Activated CD8-positive, alpha-beta T cell treated with anti-CD3 and anti-CD28 coated beads for 36 hours (primary cell): ENCODE measurements at places on chromosomes 2 and 18.

- H3K36me3 ChIP-seq = peaks cover 17% of the 10 kb centered on the region
- H3K4me3 ChIP-seq = no peak overlapping the region
- H3K27me3 ChIP-seq = no peaks in the 10 kb centered on the region
- no peak for DNase-seq
- H3K4me1 ChIP-seq = no peaks in the 10 kb centered on the region
- H3K27ac ChIP-seq = no peak overlapping the region
These were observed 102.3 kb upstream of the ALPP start for GRCh38 chr2:232276084-232276732.

DNA sequence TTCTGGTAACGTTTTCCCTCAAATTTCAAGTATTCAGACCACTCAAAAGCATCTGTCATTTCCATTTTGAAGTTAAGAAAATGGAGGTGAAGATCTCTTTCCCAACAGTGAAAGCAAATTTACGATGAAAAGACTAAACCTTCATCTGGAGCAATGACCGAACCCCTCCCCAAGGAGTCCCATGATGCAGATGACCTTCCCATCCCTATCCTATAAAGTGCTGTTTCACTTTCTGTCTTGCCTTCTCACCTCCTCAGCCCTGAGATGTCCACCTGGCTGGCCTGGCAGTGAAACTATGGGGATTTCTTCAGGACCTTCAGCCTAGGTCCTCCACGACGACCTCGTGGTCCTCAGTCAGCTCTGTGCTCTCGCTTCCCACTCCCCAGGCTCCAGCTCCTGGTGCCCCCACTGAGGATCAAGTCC is 925 bp upstream of the NPC1 start:
- peaks cover 29% of the 10 kb centered on the region for H3K4me1 ChIP-seq
- peaks cover 8% of the 10 kb centered on the region for H3K36me3 ChIP-seq
- no peaks in the 10 kb centered on the region for H3K27me3 ChIP-seq
- peak overlapping the region; percentile 94 for H3K27ac ChIP-seq

- no peak overlapping the region for H3K4me3 ChIP-seq
- no peaks in the 10 kb centered on the region for H3K4me1 ChIP-seq
- DNase-seq = no peak
- peaks cover 13% of the 10 kb centered on the region for H3K36me3 ChIP-seq
- H3K27me3 ChIP-seq = no peaks in the 10 kb centered on the region
These were observed 29.7 kb downstream of the TWSG1 start for GRCh38 chr18:9364242-9364641.

- peak overlapping the region; percentile 52 for H3K4me3 ChIP-seq
- peak overlapping the region; percentile 81 for H3K27ac ChIP-seq
- H3K36me3 ChIP-seq = peaks cover 55% of the 10 kb centered on the region
These were observed 3.7 kb upstream of the PCBP1 start for GRCh38 chr2:70083344-70084156.

DNA sequence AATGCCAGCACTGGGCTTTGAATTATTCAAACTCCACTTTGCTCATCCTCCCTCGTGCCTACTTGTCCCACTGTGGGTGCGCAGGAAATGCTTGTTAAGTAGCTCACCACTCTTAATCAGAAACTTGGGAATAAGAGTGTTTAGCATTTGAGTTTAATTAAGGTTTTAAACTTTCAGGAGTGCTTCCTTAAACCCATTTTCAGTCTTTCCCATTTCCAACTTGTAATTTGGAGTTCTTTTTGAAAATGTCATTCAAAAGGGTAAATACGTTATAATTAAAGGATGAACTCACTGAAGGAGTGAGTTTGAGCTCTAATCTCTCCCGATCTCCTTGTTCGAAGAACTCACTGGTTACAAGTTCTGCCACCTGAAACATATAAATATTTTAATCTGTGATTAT is 276.6 kb downstream of the AGPS start:
- no peak overlapping the region for H3K4me3 ChIP-seq
- no peak for DNase-seq
- H3K36me3 ChIP-seq = no peaks in the 10 kb centered on the region

GRCh38 chr2:72129681-72130340 is 17.9 kb downstream of the CYP26B1 start:
- no peak overlapping the region for H3K4me3 ChIP-seq
- no peak overlapping the region for H3K27ac ChIP-seq
- no peak for DNase-seq

- H3K4me1 ChIP-seq = no peaks in the 10 kb centered on the region
- H3K27ac ChIP-seq = no peak overlapping the region
- peaks cover 8% of the 10 kb centered on the region for H3K27me3 ChIP-seq
- H3K4me3 ChIP-seq = no peak overlapping the region
- no peaks in the 10 kb centered on the region for H3K36me3 ChIP-seq
- no peak for DNase-seq
These were observed 26.6 kb downstream of the DPYSL5 start for GRCh38 chr2:26874514-26874913.

DNA sequence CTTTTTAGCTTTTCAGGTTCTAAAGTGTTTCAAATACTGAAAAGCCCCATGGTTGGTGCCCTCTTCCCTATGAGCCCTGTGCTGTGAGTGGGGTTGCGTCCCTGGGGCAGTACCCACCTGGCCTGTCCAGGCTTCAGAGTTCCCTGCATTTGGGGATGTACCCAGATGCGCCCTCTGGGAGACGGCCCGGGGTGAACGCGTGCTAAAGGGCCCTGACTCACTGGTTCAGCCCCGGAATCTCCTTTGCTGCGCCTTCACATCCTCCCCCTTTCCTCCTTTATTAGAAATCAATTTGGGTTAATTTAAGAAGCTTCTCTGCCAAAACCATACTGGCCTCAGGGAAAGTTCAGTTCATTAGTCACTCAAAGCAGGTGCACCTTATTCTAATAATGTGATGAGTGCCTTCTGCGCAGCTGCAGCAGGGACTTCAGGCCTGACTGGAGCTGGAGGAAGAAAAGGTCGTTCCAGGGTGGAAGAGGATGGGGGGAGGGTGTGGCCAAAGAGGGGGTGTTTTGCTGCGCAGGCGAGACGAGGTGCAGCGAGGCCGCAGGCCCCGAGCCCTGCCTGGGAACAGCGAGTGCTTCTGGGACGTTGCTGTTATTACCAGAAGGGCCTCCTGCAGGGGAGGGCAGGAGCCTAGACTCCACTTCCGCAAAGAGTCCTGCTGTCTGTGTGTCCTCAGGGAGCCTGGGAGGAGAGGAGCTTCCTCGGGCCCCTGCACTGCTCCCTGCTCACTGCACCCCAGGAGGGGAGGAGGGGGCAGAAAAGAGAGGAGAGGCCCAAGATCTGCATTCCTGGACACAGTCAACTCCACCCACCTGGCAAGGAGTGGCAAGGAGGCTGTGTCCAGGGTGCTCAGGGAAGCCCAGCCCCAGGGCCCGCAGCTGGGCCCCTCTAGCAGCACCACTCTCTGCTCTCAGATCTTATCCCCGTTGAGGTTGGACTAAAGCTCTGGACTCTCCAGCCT is 223.2 kb upstream of the PXDN start:
- DNase-seq = no peak
- H3K4me3 ChIP-seq = no peak overlapping the region
- H3K36me3 ChIP-seq = no peaks in the 10 kb centered on the region
- peaks cover 3% of the 10 kb centered on the region for H3K27me3 ChIP-seq

DNA sequence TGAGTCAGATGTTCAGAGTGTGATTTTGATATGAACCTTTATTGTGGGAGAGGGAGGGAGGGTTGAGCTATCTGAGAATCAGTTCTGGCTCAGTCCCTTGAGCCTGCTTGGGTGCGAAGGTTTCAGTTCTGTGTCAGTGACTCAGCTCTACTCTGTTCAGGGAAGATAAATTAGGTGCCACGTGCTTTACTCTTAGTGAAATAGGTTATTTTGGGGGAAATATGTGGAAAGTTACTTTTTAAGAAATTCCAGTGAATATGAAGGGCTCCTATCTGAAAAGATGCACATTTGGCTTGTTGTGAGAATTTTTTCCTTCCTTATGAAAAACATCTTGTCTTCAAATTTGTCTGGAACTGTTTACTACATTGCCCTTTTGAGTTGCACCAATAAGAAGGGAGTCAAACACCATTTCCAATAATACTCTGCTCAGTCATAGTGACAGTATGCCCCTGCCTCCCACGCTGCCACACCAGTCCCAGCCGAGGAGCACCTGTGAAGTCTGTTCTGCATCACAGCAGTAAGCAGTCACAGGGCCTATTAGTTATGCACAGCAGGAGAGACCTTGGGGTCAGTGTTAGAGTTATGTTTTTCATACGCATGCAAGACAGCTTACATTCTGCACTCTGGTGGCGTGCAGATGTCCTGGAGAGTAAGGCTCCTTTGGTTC is 32.8 kb upstream of the DNAH7 start:
- H3K27me3 ChIP-seq = no peaks in the 10 kb centered on the region
- H3K27ac ChIP-seq = peak overlapping the region; percentile 53
- H3K4me3 ChIP-seq = no peak overlapping the region
- peaks cover 32% of the 10 kb centered on the region for H3K4me1 ChIP-seq

GRCh38 chr2:191951376-191951775 is 104.5 kb upstream of the CAVIN2 start:
- DNase-seq = no peak
- peaks cover 3% of the 10 kb centered on the region for H3K27me3 ChIP-seq
- no peak overlapping the region for H3K4me3 ChIP-seq
- no peak overlapping the region for H3K27ac ChIP-seq
- no peaks in the 10 kb centered on the region for H3K4me1 ChIP-seq

- no peak overlapping the region for H3K27ac ChIP-seq
- H3K4me3 ChIP-seq = no peak overlapping the region
- DNase-seq = no peak
- H3K36me3 ChIP-seq = no peaks in the 10 kb centered on the region
- no peaks in the 10 kb centered on the region for H3K4me1 ChIP-seq
These were observed 26.6 kb upstream of the SPRED2 start for GRCh38 chr2:65458999-65459398.

DNA sequence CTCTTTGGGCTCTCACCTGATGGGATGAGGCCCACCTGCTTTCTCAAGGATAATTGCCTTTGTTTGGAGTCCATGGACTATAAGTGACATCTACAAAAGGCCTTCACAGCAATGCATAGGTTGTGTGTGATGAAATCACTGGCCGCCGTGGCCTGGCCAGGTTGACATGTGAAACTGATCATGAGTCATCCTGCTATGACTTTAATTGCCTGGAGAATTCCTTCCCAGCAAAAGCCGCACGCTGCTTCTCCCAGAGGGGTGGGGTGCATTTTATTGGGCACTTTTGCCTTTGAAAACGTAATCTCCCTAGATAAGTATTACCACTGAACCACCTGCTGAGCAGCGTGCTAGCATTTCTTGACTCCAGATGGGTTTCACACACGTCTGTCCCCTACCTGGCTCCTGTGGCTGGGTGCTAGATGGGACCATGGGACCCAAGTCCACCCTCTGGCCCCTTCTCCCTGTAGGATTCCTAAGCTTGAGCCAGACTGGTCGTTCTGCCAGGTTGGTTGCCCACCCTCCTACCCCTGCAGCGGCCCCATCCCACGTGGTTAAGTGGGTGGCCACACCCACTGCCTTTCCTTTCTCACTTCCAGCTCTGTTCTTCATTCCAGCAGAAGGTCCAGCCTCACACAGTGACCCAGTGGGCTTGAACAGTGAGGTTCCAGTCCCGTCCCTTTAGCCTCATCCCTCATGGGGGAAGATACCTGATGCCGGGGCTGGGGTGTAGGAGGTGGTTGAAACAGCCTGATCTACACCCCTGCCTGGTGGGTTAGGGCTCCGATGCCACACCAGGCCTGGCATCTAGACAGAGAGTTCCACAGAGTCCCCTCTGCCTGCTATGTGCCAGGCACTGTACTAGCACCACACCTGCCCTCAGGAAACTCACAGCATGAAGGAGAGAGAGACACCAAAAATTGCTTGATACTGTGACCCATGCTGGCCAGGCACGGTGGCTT is 89.6 kb downstream of the GBX2 start:
- no peak overlapping the region for H3K4me3 ChIP-seq
- DNase-seq = no peak
- no peaks in the 10 kb centered on the region for H3K4me1 ChIP-seq
- peaks cover 1% of the 10 kb centered on the region for H3K27me3 ChIP-seq
- H3K27ac ChIP-seq = no peak overlapping the region
